ENCODE measurements at places on chromosomes 13 and 19. TPM values are rescaled to one million over a fixed set of nuclear protein-coding genes. Genes with fewer than 3 reads are reported as not detected.

DNA sequence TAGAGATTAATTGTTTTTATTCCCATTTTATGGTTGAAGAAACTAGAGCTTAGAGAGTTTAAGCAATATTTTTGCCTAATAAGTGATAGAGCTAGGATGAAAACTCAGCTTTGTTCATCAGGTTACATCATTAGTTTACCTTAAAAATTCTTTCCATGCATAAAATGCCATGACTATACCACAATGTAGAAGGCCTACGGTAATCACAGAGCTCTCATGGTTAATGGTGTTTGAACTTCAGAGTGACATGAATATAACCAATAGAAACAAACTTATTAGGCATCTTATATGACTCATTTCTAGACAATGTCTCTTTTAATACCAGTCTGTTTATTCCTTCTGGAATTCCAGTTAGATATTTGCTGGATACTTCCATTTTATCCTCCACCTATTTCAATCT is 78.5 kb downstream of the FGF9 start:
- peak; percentile 82 for DNase-seq

DNA sequence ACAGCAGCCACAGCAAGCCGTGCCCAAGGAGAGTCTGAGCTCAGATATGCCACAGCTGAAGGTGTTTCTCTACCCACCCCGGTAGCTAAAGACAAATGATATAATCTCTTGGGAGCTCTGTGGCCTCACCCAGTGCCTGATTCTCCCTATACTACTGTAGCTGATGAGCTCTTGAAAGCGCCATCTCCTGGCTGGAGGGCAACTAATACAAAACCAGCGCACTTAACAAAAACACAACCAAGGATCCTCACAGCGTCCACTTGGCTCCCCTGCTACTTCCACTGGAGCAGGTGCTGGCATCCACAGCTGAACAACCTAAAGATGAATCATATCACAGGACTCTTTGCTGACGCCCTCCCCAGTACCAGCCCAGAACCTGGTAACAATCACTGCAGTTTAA is 1212.0 kb downstream of the PCDH17 start:
- DNase-seq = no peak

DNA sequence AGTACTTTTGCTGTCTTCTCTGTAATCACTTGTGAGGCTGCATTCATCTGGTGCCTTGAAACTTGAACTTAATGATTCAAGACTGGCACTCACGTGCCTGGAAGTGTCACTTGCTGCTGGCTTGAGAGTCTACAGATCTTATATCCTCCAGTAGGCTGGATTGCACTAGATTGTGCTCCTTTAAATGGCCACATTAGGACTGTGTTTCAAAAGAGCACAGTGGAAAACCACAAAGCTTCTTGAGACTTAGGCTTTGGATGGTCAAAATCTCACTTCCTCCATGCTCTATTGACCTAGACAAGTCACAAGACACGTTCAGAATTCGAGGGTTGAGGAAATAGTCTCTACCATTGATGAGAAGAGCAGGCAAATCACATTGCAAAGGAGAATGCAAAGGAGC is 1278.8 kb upstream of the MIR17HG start:
- DNase-seq = no peak

DNA sequence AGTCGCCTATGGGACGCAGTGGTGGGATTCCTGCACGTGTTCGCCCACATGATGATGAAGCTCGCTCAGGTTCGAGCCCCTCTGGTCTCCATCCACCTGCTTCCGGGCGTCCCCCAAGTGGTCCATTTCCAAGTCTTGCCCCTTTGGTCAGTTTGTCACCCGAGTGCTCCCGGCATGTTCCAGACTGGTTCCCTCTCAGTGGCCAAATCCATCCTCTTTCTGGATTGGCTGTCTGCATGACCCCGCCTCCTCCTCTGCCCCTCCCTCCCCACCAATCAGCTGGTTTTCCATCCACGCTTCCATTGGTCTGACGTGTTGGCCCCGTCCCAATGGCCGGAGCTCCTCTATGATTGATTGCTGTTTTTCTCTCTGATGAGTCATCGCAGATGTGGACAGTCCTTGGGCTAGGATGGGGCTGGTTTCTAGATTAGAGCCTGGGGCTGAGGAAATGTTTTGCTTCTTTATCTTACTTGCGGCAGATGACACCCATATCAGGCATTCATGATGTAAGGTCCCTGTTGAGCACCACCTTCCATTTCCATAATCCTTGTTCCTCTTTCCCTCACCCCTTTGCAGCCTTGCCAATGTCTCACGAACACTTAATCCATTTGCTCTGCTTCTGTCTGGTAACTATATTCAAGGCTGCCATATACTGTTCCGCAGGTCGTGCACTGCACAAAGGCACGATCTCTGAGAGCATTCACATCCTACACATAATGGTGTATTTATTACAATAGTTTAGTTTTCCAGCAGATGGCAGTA is 73.8 kb downstream of the MAP4K1 start:
- DNase-seq = no peak

GRCh38 chr19:1307320-1307719 is 21.6 kb downstream of the EFNA2 start:
- DNase-seq = no peak

- DNase-seq = no peak
Observed at GRCh38 chr19:3467437-3468198, 12.7 kb downstream of the SMIM24 start.

ETHE1 gene
- 30.5 TPM for total RNA-seq

Measured in SJSA1 (cell line).